Kidney (tissue), 22 donors: ENCODE measurements at places on chromosomes 7 and 10.

- no peak for DNase-seq
These were observed 5.0 kb downstream of the LRRC27 start for GRCh38 chr10:132336919-132337407.

DNA sequence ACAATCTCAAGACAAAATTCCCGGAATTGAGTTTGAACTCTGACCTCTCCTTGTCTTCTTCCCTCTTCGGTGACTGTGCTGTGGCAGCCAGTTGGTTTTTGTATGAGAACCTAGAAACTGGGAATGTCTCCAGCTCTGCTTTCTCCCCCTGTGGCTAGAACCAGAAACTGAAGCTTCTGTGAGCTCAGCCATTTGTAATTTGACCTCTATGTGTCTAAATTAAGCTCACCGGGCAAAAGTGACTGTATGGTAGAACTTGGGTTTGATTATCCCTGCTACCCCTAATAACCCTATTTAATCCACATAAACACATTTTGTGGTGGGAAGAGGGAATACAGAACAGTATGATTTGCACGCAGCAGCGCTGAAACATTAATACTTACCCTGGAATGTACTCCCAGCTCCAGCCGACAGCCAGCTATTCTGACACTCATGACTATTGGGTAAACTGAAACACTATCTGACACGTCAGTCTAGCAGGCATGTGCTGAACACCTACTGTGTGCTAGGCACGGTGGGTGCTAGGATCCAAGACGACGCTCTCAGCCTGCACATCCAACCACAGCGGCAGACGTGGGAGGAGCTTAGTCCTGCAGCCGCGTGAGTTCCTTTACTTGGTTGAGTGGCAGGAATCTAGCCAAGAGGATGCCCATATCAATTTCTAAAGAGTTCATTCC is 324.8 kb downstream of the SFMBT2 start:
- DNase-seq: peak; percentile 80

DNA sequence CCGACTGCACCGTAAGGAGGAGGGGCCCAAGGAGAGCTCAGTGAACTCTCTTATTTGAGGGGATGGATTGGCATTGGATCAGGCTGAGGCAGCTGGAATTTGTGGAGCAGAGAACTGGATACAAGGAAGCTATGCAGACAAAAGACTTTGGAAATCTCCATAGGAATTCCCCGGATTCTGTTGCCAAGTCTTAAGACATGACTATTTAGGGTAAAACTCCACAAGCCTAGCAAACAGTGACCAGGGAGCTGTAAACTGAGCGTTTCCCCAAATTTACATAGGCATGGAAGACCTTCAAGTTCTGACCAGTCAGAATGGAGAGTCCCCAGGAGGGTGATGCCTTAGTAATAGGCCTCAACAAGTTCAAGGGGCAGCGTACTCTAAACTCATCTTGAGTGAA is 82.5 kb upstream of the PCBD1 start:
- DNase-seq: no peak

DNA sequence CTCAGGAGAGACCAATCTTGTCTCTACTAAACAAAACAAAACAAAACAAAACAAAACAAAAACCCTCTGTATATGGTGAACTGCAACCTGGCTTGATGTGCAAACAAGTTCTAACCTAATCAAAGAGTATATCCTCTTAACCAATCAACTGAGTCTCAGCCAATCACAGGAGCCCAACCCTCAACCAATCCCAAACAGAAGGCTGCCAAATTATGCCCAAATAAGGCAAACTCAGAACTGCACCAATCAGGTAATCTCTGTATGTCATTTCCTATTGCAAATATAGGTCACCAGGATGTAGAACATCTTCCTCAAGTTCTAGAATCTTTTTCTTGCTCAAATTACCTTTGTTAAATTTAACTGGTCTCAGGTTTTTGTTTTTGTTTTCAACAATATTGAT is 5.2 kb downstream of the FAM133B start:
- no peak for DNase-seq

DNA sequence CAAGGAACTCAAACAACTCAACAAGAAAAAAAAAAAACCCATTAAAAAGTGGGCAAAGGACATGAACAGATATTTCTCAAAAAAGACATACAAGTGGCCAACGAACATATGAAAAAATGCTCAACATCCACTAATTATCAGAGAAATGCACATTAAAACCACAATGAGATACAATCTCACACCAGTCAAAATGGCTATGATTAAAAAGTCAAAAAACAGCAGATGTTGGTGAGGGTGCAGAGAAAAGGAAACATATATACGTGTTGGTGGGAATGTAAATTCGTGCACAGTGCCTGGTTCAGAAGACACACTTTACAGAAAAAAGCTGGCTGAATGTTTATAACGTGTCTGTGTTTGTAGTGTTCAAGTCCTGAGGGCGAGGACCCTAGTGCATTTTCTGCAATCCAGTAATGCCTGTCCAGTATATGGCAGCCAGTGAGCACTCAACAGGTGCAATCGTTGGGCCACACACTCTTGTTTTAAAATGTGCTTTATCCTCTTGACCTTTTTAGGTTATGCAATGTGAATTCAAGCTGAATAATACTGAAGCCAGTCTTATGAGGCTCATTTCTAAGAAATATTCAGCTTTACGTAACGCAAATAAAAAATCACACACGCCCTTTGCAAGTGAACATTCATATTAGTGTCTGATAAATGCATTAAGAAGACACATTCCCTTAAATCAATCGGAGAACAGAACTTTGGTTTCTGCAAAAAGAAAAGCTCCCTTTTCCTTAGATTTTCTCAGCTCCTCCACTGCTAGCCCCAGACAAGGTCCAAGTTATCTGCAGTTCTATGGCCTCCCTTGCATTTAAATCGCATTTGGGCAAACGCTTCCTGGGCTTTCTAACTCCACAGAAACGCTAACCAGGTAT is 813 bp upstream of the MTURN start:
- no peak for DNase-seq

DNA sequence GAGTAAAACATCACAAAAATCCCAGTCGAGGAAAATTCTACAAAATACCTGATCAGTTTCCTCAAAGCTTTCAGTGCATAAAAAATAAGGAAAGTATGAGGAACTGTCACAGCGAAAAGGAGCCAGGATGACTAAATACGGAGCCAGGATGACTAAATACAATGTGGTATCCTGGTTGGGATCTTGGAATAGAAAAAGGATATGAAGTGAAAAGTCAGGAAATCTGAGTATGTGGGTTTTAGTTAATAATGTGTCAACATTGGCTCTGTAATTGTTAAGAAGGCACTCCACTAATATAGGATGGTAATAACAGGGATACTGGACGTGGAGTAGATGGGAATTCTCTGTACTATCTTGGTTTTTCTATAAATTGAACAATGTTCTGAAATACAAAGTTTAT is 175.5 kb downstream of the SUGCT start:
- DNase-seq: no peak

DNA sequence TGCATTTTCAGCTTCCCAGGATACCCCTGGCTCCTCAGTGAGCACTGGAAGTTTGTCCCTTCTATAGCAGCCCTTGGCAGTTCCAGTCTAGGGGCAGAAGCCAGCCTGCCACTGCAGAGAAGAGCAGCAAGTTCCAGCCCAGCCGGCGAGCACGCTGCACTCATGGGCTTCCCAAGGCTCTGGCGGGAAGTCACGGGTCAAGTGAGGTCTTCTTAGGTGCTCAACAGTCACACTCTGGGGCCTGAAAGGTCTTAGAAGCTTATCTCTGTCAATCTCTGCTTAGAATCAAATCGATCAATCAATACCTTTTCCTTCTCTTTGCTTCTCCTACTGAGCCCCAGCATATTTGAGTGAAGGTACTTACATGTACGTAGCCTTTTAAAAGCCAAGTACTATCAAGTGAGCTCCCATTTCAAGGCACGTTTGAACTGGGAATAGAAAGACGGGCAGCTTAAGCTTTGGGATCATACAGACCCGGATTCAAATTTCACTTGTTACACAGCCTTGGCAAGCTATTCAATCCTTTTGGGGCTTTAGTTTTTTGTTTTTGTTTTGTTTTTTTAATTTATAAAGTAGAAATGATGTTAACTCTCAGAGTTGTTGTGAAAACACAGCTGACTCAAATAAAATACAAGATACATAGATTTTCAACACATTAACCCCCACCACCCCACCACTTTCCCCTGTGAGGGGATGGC is 152.6 kb upstream of the KLF14 start:
- DNase-seq: no peak

DNA sequence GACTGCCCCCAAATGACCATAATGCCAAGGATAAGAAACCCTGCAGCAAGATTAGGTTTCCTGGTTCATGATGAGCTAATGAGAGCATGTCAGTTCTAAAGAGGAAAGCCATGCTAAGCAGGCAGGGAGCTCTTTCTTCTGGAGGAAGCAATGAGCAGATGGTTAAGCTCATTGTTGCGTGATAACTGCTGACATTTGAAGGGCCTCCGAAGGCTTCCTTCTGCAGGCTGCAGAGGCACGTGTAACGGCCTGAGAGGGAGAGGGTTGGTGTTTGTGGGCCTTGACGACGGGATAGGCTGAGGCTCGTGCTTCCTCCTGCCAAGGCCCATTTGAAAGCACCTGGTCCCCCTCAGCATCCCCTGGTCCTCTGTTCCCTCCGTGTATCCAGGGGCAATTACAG is 63.5 kb upstream of the BTBD16 start:
- peak; percentile 77 for DNase-seq

DNA sequence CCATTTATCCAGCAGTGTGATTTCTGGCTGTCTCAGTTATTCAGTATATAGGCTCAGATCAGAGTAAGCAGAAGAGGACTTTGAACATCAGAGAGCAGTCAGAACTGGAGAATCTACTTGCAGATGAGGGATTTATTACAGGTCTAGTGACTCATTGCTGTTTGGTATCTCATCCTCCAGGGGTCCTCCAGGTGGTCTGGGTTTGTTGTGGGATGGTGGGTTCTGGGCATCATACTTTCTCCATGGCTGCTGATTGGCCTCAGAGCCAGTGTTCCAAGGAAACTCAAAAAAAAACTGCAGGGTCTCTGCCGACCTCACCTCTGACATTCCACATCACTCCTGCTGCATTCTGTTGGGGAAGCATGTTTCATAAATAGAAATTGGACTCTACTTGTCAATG is 214.8 kb downstream of the CNTNAP2 start:
- no peak for DNase-seq

GRCh38 chr10:5292196-5292735 is 72.5 kb upstream of the UCN3 start:
- no peak for DNase-seq

DNA sequence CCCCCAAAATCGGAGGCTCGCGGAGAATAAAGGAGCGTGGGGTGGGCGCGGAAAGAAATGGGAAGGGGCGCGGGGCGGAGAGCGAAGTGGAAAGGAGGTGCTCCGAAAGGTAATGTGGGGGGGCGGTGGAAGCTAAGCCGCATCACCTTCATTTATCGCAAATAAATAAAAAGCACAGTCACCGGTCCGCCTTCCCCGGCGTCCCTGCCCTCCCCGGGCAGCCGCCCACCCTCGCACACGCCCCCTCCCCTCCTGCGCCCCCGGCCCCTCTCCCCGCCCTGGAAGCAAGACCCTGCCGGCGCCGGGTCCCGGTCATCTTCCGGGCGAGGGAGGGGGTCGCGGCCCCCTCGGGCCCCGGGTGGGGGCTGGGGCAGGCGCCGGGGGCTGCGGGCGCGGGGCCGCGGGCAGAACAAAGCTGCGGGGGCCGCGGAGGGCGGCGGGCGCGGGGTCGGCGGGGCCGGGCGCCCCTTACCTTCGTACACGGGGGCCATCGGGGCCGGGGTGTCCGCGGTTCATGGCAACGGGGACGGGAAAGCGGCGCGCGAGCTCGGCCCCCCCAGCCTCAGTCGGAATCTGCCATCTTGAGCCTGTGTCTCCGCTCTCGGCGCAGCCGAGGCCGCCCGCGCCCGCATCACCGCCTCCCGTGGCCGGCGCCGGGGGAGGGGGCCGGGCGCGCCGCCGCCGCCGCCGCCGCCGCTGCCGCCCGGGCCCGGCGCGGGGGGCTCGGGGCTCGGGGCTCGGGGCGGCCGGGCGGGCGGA is 486 bp downstream of the HIPK2 start:
- peak; percentile 84 for DNase-seq

GRCh38 chr7:23230641-23231101 is 15.9 kb upstream of the GPNMB start:
- no peak for DNase-seq

GRCh38 chr7:40105879-40106473 is 28.4 kb downstream of the MPLKIP start:
- no peak for DNase-seq

DNA sequence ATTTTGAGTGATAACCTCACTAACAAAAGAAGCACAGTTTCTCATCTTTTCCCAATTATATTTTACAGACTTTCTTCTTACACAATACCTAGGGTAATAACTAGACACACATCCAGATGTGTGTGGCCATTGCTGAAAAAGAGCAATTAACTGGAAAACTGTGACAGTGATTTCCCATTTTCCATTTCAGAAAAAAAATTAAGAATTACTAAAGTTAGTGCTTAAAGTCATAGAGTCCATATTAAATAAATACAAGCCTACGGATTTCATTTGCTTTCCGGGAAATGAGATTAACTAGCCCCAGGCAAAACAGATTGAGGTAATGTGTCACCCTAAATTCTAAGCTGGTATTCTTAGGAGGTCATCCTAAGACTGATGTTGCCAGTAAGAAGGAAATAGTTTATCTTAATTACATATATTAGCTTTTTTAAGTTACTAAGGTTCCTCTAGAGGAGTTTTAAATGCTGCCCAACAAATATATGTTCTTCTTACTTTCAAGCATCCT is 10.2 kb upstream of the MACC1 start:
- no peak for DNase-seq

- DNase-seq: no peak
These were observed 12.1 kb downstream of the KCNH2 start for GRCh38 chr7:150966002-150966401.

DNA sequence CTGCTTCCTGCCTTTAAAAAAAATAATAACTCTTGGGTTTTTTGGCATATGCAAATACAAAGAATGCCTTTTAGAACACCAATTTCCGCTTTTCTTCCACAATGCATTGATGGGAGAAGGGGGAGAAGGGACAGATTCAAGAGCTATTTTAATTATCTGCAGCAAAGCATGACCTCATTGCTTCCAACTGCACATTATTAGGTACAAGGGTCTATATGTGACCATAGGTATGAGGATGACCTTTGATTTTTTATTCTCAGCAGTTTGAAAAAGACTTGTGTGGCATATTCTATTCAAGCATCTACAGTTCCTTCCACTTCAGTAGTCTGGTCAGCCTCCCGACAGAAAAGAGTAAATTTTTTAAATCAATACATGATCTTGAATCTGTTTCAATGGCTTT is 39.7 kb downstream of the GRB10 start:
- DNase-seq: no peak

DNA sequence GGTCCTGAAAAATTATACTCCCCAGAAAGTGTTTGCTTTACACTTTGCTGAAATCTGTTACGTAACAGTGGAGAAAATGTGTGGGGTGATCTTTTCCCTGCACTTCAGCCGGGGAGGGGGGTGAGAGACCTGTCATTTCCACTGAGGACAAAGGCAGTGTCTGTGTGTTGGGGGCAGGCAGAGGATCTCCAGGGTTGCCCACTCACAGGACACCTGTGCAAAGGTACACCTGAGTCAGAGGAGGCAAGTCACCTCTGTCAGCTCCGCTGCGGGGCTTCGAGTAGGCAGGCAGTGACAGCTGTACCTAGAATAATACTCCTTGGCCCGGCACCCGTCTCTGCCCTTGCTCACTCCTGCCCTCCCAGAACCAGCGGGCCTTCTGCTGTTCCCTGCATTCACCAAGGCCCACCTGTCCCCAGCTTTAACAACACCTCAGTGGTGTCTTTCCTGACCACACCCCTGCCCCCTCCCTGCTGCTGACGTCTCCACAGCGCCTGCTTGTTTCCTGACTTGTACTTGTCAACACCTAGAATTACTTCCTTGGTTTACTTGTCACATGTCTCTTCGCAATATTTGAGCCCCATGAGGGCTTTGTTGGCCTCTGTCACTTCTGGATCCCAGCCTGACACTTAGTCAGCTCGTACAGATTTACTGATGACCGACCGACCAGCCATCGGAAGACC is 159.2 kb downstream of the NEURL1 start:
- DNase-seq: no peak
